ENCODE measurements at places on chromosomes 6 and 20.

- DNase-seq: no peak
Observed at GRCh38 chr6:27873021-27873940, 38.9 kb downstream of the OR2B2 start.

DNA sequence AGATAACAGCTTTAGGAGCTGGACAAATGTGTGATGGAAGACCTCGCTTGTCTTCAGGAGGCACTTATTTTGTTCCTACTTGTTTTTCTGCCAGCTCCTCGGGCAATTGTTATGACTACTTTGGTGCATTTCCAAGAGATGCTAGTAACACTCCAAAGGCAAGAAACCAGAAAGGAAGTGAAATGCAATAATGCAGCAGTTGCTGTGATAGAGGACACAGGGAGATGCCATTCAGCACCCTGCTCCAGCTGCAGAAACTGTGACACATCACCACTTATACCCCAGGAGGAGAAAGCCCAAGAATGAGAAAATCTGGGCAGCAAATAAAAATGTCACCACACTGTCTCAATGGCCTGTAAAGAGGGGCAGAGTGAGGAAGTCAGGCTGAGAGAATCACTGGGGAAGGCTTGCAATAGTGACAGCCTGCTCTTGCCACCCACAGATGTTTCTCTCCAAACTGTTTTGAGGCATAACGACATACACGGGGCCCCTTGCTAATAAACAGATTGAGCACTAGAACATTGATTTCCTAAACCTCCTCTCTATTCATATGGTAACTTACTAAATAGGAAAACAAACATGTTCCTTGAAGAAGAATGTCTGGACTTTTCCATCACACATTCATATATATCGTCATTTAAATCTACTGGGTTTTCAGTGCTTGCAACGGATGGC is 231.0 kb upstream of the PRND start:
- DNase-seq: no peak

- DNase-seq: no peak
Observed at GRCh38 chr20:6014957-6015356, 38.9 kb downstream of the LRRN4 start.

- DNase-seq: no peak
Observed at GRCh38 chr6:166644681-166645080, 17.6 kb upstream of the RPS6KA2 start.

DNA sequence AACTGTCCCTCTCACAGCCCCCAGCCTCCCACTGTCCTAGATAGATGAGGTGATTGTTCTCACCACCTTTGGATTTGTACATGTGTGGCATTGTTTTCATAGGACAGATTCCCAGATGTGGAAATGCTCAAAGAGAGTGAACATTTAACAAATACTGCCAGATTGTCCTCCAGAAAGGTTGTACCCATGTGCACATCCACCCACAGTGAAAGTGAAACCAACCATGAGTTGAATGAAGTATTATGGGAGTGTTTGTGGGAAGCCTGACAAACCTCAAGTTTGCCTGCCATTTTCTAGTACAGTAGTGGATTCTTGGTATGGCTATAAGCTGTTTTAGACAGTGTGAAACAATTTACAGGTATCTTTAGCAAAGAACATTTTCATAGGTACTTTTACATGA is 42.7 kb downstream of the ANKRD6 start:
- no peak for DNase-seq

- DNase-seq: no peak
Observed at GRCh38 chr6:43303751-43304331, 4.8 kb downstream of the CRIP3 start.

GRCh38 chr6:107805504-107805903 is 18.6 kb downstream of the SCML4 start:
- DNase-seq: no peak

- no peak for DNase-seq
Observed at GRCh38 chr6:11522812-11523605, 14.5 kb upstream of the TMEM170B start.

DNA sequence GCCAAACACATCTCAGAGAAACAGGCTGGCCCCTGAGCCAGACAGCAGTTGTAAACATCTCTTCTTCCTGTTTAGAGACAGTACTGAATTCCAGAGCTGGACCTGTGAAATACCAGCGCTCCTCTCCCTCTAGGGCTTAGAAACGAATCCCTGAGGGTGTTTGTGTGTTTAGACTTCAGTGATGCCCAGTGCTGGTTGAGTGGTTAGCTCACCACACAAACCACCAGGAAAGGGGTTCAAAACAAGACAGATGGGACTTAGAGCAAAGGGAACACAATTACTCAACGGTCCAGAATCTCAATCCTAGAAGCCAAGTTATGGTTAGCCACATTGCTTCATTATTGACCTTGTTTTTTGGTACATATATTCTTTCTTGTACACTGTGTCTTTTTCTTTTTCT is 108.7 kb upstream of the TMEM170B start:
- DNase-seq: no peak

GRCh38 chr20:7416382-7416781 is 523.9 kb downstream of the HAO1 start:
- no peak for DNase-seq

Measured in stimulated activated CD4-positive, alpha-beta T cell treated with anti-CD3 and anti-CD28 coated beads, TNF-alpha, amount 100 ng/mL, for 24 hours (primary cell).